GM18507 (cell line): ENCODE measurements at places on chromosomes 7 and 10.

DNA sequence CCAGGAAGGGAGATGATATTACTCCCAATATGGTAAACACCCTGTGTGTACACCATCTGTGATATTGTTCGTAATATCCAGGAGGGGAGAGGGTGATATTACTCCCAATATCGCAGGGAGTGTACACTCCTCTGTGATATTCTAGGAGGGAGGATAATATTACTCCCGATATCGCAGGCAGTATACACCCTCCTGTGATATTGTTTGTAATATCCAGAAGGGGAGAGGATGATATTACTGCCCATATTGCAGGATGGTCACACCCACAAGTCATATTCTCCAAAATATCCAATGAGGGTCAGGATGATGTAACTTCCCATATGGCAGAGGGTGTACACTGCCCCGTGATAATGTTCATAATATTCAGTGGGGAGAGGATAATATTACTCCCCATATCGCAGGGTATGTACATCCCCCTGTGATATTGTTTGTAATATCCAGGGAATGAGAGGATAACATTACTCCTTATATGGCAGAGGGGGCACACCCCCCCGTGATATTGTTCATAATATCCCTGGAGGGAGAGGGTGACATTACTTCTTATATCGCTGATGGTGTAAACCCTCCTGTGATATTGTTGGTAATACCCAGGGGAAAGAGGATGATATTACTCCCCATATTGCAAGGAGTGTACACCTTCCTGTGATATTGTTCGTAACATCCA lies 17.1 kb downstream of the AZGP1 start:
- DNase-seq, result no peak

DNA sequence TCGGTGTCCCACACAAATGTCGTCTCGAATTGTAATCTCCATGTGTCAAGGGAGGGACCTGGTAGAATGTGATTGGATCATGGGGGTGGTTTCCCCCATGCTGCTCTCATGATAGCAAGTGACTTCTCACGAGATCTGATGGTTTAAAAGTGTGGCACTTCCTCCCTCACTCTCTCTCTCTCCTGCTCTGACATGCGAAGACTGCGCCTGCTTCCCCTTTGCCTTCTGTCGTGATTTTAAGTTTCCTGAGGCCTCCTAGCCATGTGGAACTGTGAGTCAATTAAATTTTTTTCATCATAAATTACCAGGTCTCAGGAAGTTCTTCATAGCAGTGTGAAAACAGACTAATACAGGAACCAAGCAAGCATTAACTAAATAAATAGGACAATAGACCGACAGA lies 229.1 kb downstream of the GFRA1 start:
- DNase-seq, result no peak

DNA sequence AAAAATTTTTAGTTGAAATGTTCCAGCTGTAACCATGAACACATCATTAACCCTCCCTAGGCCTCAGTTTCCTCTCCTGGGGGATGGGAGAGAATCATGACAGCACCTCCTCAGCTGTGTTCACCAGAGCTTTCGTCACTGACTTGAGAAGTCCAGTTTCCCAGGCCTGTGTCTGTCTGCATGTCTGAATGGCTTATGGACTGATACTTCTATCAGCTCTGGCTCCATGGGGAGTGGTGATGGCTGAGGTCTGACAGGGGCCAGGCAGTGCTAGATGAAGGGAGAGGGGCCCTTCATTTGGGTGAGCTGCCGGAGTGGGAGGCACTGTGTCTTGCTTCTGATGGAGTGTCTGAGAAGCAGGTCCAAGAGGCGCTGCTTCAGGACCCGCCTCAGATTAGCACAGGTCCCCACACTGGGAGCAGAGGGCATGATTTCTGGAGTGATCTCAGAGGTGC lies 192.9 kb downstream of the PTPN20 start:
- no peak for DNase-seq

DNA sequence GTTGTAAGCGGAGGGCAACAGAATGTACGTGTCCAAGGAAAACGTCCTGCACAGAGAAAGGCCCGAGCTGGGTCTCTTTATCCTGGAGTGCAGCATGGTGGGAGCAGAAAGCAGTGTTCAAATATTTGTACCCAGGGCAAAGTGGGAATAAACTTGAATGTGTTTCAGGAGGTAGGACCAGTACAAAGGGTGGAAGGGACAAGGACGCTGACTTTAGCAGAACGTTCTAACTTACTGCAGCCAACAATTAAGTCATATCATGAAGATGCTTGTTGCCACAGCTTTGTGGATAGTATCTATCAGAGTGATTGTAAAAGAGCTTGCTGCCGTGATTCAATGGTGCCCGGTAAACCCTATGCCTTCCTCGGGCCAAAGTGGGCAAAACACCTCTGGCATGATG lies 30.5 kb upstream of the ZC3HAV1L start:
- DNase-seq, result no peak

DNA sequence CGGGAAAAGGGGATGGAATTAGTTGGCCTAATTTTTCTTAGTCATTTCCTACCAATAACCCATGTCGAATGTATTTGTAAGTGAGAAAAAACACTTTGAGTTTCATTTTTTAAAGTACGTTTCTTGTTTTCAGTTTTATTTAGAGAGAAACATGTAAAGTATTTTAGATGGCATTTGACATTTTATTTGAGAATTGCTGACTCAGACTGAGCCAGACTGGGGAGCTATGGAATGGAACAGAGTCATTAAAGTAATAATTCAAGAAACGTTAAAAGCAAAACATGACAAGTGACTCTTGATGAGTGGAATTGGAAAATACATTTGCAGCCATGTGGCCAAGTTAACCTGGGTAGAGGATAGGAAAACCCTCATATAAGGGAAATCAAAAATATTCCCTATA lies 286.1 kb upstream of the NPSR1 start:
- DNase-seq, result no peak

- no peak for DNase-seq
Measured at GRCh38 chr10:103273041-103273441, 3.9 kb upstream of the INA start.

DNA sequence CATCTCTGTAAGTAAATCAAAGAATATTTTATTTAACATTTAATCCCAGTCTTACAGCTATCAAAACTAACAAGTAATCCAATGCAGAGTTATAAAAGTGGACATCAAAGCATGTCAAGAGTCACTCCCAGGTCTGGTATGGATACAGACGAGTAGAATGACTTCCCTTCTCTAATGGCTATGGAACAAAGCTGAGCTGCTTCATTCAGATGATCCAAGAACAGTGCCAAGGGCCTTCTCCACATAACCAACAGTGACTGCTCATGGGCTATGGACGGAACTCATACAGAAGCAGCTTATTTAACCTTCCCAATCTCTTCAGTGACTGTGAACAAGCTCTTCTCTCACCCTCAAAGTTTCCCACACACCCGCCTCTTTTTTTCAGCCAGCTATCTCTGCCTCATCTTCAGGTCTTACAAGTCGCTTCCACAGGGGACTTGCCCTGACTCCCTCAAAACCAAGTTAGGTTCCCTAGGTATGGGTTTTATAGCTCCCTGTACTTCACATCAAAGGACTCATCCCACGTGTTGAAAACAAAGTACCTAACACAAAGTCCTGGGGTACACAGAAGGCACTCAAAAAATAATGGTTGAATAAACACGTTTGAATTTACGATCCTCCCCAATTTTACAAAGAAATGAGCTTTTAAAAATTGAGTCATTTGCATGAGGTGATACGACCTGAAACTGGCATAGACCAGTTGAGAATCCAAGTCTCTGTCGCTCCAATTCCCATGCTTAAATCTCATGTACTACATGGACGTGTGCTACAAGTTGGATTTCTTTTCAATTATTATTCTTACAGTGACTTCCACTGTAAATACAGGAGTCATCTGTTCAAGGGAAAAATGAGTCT lies 3.1 kb downstream of the USP6NL start:
- no peak for DNase-seq

- DNase-seq, result no peak
Measured at GRCh38 chr10:29650552-29650944, 15.8 kb upstream of the SVIL start.

- DNase-seq, result no peak
Measured at GRCh38 chr7:12289996-12290395, 78.9 kb downstream of the TMEM106B start.

- no peak for DNase-seq
Measured at GRCh38 chr10:97179731-97180362, 5.9 kb downstream of the SLIT1 start.

GRCh38 chr7:22287412-22287811 lies 69.5 kb downstream of the RAPGEF5 start:
- no peak for DNase-seq

GRCh38 chr7:119254742-119255141 lies 1018.2 kb upstream of the KCND2 start:
- no peak for DNase-seq

- no peak for DNase-seq
Measured at GRCh38 chr10:3654496-3654895, 130.5 kb downstream of the KLF6 start.

- DNase-seq, result no peak
Measured at GRCh38 chr10:20313665-20314064, 497.4 kb downstream of the PLXDC2 start.

- no peak for DNase-seq
Measured at GRCh38 chr10:80486785-80487420, 32.8 kb downstream of the TSPAN14 start.

DNA sequence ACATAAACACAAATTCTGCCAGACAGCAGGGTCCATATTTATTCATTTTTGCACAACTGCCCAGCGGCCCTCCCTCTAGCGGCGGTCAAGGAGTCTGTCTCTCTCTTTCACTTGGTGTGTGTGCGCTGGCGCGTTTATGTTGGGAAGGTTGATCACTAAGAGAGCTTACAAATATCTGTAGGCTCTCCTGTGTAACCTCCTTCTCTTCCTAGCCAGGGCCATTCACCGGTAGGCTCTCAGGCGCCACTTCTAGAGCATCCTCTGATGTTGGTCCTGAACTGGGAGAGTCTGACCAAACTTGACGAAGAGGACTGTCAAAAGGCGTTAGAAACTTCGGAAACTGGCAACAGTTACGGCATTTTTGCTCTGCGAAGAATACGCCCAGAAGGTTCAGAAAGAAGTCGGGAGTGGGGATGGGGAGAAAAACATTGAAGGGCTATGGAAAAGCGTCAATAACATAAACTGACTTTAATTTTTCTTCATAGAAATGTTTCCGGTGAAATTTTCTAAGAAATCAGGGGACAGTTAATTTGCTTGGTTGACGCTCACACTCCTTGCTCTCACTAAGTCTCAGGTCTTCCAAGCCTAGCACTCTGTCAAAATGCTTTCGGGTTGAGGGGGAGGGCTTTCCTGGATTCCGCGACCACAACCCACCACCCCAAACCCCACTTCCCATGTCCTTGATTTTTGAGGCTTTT lies 731.1 kb downstream of the ZWINT start:
- DNase-seq, result no peak

- DNase-seq, result no peak
Measured at GRCh38 chr10:12471135-12471534, 121.8 kb downstream of the CAMK1D start.

GRCh38 chr10:10125676-10126075 lies 892.0 kb upstream of the CELF2 start:
- DNase-seq, result no peak

DNA sequence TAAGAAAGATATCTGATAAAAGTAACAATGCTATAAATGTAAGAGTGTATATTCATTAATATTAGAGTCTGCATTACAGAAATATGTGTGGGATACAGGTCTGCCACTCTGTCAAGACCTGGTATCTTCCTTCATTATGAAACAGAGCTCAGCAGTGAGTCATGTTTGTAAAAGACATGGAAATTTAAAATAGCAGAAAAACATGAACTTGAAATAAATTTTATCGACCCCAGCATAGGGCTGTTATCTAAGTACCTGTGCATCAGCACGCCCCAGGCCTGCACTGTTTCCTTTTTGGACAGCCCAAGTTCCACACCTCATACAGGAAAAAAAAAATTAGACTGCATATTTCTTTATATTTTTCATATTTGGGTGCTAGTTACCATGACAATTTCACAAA lies 58.0 kb upstream of the ZPBP start:
- DNase-seq, result no peak

GRCh38 chr7:8638076-8638475 lies 204.7 kb downstream of the NXPH1 start:
- no peak for DNase-seq

- DNase-seq, result no peak
Measured at GRCh38 chr10:60978287-60979115, 34.5 kb upstream of the RHOBTB1 start.

DNA sequence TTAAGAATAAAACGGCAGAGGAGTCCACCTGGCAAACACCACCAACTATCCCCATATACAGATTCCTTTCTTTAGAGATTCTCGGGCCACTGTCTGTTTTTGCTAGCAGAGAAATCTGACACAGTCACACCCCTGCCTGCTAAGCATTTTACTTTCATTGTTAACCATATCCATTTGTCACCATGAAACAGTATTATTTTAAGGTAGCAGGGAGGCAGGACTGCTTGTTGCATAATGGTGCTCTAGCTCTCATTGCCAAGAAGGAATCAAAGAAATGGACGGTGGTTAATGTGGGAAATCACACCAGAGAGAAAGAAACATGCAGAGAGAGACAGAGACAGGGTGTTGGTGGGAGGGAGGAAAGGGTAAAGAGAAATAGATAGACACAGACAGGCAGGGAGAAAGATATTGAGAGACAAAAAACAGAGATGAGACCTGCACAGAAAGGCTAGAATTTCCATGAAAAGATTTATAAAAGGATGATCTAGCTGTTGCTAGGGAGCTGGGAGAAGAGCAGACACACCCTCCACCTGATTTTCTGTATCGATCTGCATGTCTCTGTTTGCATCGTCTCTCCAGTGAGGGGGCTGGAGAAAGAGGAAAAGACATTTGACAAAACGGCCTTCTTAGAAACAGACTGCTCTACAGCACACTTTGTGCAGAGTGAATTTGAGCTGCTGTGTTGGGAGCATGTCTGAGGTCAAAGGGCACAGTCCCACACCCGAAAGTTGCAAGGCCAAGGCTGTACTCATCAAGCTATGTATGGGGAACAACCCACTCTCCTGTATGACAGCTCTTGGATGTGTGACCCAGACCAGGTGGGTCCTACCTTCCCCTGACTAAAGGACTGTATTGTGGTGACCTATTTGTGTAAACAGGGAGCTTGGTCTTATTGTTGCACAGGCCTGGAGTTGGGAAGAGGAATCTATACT lies 303.1 kb downstream of the FZD1 start:
- DNase-seq, result no peak

GRCh38 chr10:45473126-45473525 lies 99.1 kb downstream of the ALOX5 start:
- no peak for DNase-seq

GRCh38 chr7:97043281-97043680 lies 18.6 kb upstream of the DLX5 start:
- no peak for DNase-seq

- no peak for DNase-seq
Measured at GRCh38 chr10:33422471-33423153, 88.1 kb upstream of the NRP1 start.
